ENCODE measurements at places on chromosomes 2 and 18.

GRCh38 chr2:27182346-27182745, 29.5 kb upstream of the ATRAID start:
- DNase-seq = no peak

- no peak for DNase-seq
These were observed 836 bp downstream of the STK11IP start for GRCh38 chr2:219598308-219599078.

DNA sequence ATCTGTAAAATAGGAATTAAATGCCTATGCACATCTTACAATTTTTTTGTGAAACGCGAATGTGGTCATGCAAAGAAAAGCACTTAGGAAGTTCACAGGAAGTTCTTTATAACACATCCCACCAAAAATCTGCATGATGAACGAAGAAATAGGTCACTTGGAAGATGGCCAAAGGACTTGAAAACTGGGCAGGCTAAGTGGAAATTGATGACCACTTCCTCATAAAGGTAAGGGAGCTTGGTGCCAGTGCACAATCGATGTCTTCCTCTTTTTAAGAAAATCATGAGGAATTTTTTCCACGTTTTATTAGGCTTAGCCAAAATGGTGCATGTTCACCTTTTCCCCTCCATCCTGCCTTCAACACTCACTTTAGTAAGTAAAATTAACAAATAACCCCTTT, 8.2 kb upstream of the NT5C1B start:
- DNase-seq = no peak

- DNase-seq = no peak
These were observed 99.0 kb downstream of the MGAT5 start for GRCh38 chr2:134352844-134353243.

DNA sequence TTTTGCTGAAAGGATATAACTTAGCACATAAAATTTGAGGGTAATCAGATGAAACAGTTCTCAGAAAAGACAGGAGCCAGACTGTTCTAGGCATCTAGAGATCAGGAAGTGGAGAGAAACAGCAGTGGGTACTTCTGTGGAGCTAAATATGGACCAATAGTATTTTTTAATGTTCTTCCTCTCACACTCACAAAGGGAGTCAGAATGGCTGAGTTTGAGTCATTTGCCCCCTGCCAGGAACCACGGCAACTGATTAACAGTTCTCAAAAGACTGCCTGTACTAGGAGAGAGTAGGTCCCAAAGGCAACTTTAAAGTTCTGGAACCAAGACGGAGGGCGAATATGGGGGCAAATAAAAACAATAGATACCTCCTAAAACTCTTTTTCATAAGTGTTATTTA, 107.5 kb downstream of the GULP1 start:
- no peak for DNase-seq

- DNase-seq = no peak
These were observed 9.0 kb downstream of the TBR1 start for GRCh38 chr2:161424891-161425727.
